ENCODE measurements at places on chromosomes 1 and 21. TPM values are rescaled to one million over a fixed set of nuclear protein-coding genes. Genes with fewer than 3 reads are reported as not detected.

C4BPB gene
- 0.36 TPM for total RNA-seq

PRR9 gene
- total RNA-seq, result not detected

DNA sequence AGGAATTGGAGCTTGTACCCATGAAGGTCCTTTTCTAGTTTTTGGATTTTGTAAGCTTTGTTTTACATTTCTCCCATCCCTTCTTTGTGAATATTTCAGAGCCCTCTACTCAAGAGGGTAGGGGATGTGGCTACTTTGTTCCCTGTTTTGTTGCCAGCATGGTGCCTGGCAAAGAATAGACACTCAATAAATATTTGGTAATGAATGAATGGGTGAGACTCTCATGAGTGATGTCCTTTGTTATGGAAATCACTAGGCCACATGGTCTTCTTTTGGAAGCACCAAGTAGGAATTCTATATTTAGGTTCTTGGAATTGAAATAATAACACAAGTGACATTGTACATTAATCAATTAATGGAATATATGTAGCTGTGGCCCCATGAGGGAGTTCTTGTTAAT, 26.8 kb upstream of the ATP5PO start:
- no peaks in the 10 kb centered on the region for H3K36me3 ChIP-seq
- H3K27me3 ChIP-seq, result no peaks in the 10 kb centered on the region
- H3K4me1 ChIP-seq, result peaks cover 21% of the 10 kb centered on the region
- no peak for DNase-seq
- no peak overlapping the region for H3K27ac ChIP-seq

GRCh38 chr1:41648844-41649243, 164.4 kb upstream of the EDN2 start:
- no peak overlapping the region for H3K4me3 ChIP-seq
- no peak for DNase-seq
- H3K27ac ChIP-seq, result no peak overlapping the region
- no peaks in the 10 kb centered on the region for H3K4me1 ChIP-seq
- H3K27me3 ChIP-seq, result peaks cover 7% of the 10 kb centered on the region

DNA sequence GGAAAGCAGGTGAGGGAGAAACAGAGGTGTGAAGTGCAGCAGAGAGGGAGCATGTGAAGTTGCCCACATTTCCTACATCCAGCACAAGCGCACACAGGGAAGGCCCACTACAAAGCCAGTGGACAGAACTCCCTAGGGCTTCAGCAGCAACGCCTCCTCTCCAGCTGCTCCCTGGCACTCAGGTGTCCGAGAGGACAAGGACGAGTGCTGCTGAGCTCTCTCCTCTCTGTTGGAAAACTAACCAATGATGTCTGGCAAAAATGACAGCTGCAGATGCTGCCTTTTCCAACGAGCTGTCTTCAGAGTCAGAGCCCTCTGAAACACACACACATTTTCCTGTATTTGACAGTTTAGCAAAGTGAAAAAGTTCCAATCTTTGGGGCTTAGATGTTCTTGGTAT, 86.8 kb downstream of the HSF2BP start:
- no peak overlapping the region for H3K27ac ChIP-seq
- no peak overlapping the region for H3K4me3 ChIP-seq
- peaks cover 4% of the 10 kb centered on the region for H3K4me1 ChIP-seq

DNA sequence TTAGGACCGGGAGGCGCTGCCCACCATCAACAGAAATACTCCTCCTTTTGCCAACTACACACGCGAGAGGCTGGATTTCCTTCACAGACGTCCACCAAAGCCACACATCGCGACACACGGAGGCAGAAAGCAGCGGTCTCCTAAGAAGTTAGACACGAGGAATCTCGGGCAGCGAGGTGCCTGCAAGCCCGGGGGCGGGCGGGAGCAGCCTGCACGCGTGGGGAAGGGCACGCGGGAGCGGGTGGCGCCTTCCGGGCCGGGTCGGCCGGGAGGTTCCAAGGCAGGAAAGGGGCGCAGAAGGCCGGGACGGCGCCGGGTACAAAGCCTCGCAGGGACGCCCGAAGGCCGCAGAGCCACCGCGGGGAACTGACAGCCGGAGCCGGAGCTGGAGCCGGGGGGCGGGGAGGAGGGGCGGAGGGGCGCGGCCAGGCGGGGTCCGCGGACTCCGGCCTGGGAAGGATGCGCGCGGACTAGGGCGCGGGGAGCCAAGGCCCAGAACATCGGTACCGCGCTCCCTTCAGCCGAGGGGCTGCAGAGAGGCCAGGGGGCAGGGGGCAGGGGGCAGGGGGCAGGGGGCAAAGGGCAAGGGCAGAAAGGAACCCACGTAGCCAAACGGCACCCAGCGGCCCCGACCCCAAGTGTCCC, 722 bp downstream of the NPHP4 start:
- peak overlapping the region; percentile 92 for H3K4me3 ChIP-seq
- H3K36me3 ChIP-seq, result no peaks in the 10 kb centered on the region
- no peak for DNase-seq
- H3K27me3 ChIP-seq, result peaks cover 17% of the 10 kb centered on the region
- H3K4me1 ChIP-seq, result peaks cover 16% of the 10 kb centered on the region
- H3K27ac ChIP-seq, result peak overlapping the region; percentile 81

DNA sequence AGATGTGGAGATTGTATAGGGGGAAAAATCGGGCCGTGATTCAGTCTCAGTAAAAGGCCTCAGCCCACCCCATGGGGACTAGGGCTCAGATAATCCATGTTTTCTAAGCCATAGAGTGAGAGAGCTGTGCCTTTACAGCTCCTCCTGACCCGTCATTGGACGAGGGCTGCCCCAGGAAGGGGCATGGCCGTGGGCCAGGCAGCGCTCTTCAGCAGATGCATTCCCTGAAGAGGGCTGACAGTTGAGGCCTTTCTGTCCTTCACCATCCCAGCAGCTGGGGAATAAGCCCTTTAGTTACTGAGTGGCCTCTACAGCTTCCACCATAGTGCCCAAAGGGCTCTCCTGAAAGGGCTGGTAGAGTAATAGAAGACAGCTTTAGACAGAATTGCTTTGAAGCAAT, 57.2 kb downstream of the ST3GAL3 start:
- DNase-seq, result no peak
- no peak overlapping the region for H3K4me3 ChIP-seq

DNA sequence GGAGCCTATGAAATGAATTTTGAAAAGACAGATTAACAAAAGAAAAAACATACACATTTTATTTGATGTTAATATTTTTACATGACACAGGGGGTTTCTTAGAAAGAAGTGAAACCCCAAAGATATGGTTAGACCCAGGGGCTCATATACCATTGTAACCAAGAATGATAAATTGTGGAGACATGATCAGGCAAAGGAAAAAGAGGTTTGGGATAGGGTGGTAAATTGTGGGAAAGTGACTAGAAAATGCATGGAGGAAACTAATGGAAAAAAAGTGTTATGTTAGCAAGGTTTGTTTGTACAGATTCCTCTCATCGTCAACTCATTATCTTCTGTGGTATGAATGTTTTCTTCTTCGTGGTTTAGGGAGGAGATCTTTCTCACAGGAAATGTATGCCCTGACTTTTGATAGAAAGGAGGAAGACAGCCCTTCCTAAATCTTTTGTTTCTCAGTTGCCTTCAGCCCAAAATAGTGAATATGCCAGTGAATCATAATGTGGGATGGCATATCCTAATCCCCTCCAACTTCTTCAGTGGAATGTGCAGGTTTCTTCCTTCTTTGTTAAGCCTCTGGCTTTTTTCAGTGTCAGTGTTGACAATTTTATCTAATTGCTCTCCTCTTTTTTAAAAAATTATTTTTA, 140.4 kb upstream of the UBE2U start:
- peaks cover 7% of the 10 kb centered on the region for H3K36me3 ChIP-seq
- H3K27me3 ChIP-seq, result no peaks in the 10 kb centered on the region
- no peak for DNase-seq
- peaks cover 35% of the 10 kb centered on the region for H3K4me1 ChIP-seq
- H3K4me3 ChIP-seq, result no peak overlapping the region
- no peak overlapping the region for H3K27ac ChIP-seq

GRCh38 chr21:15063081-15063813, 1.6 kb downstream of the NRIP1 start:
- peaks cover 43% of the 10 kb centered on the region for H3K4me1 ChIP-seq
- peak overlapping the region; percentile 95 for H3K4me3 ChIP-seq
- H3K27me3 ChIP-seq, result no peaks in the 10 kb centered on the region
- peaks cover 11% of the 10 kb centered on the region for H3K36me3 ChIP-seq

All from type B pancreatic cell (in vitro differentiated cells).